ENCODE measurements at places on chromosomes 4 and X.

DNA sequence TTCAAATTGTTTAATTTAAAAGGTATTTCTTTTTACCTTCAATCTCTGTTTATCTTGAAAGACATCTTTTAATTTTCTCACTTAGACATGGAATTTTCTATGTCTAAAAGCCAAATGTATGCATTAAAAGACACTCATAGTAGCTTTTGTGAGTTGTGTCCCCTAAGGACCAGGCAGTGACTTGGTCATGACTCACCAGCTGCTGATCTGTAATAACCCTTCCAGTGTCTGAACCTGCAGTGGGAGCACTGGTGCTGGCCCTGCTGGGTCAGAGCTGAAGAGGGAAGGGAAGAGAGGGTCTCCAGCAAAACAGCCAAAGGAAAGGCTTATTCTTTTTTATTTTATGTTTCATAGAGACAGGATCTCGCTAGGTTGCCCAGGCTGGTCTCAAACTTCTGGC lies 31.1 kb upstream of the SH3D19 start:
- DNase-seq, result no peak

- DNase-seq, result no peak
These were observed 292.0 kb downstream of the DTHD1 start for GRCh38 chr4:36573441-36573840.

GRCh38 chr4:140994015-140994414 lies 139.3 kb downstream of the RNF150 start:
- no peak for DNase-seq

- no peak for DNase-seq
These were observed 502.1 kb upstream of the IGFBP7 start for GRCh38 chr4:57612279-57612678.

- no peak for DNase-seq
These were observed 114.5 kb downstream of the IRF2 start for GRCh38 chr4:184359888-184360287.

- DNase-seq, result no peak
These were observed 709.8 kb upstream of the HS3ST1 start for GRCh38 chr4:12138488-12138887.

- peak; percentile 19 for DNase-seq
These were observed 189.5 kb upstream of the ANKRD50 start for GRCh38 chr4:124902001-124902515.

DNA sequence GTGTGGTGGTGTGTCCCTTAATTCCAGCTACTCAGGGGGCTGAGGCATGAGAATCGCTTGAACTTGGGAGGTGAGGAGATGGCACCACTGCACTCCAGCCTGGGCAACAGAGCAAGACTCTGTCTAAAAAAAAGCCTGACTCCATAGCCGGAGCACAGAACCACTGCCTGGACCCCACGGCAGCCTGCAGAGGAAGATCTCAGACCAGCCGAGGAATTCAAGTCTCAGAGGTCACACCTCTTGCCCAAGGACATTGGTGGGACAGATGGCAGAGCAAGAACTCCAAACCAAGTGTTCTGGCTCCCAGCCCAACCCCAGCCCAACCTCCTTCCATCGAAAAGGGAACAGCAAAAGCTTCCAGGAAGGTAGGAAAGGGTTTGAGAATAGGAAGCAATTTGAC lies 70.8 kb downstream of the SMIM20 start:
- no peak for DNase-seq

DNA sequence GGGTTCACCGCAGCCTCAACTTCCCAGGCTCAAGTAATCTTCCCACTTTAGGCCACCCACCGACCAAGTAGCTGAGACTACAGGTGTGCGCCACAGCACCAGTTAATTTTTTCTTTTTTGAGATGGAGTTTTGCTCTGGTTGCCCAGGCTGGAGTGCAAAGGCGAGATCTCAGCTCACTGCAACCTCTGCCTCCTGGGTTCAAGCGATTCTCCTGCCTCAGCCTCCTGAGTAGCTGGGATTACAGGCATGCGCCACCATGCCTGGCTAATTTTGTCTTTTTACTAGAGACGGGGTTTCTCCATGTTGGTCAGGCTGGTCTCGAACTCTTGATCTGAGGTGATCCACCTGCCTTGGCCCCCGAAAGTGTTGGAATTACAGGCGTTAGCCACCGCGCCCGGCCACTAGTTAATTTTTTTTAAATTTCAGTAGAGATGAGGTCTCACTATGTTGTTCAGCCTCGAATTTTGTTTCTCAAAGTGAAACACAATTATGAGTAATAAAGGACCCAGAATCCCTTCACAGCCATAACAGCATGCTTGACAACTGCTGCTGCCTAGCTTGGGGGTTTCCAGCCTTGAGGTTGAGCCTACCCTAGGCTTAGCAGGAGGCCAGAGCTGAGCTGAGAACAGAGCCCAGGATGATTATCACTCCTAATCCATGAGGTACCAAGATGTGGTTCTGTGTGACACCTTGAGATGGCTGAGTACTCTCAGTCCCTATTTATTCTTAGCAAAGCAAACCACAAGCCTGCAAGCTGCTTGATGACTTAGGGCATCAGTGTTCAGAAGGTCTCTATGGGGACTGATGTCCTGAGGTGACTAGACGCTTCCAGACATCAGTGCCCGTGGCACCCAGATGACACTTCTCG lies 41.6 kb upstream of the NKRF start:
- no peak for DNase-seq

GRCh38 chr4:52096048-52096447 lies 44.9 kb downstream of the SPATA18 start:
- DNase-seq, result no peak

- DNase-seq, result no peak
These were observed 47.6 kb downstream of the MID1IP1 start for GRCh38 chrX:38848671-38849455.

GRCh38 chrX:72372735-72373134 lies 67.0 kb upstream of the CITED1 start:
- DNase-seq, result no peak

DNA sequence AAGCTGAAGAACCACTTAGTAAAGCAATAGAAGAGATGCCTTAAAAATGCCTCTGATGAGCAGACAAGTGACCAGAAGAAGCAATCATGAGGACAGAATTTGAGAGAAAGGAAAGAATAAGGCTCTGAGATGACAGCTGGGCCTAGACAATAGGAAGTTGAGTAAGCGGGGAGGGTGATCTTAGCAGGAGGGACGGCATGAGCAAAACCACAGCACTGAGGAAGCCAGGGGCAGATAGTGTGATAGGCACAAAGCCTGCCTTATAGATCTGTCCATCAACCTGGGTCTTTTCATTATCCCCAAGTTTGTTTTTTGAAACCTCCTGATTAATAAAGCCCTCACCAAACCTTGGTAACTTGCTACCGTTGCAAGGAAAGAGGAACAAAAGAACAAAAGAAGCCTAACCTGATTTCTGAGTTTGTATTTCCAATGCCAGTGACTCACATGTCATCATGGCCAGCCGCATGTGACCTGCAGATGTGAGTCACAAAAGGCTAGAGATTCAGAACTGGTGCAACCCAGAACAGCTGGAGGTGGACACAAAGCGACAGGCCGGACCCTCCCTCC lies 55.7 kb upstream of the PPARGC1A start:
- DNase-seq, result no peak

- no peak for DNase-seq
These were observed 111.8 kb upstream of the FRMPD4 start for GRCh38 chrX:12026481-12026880.

DNA sequence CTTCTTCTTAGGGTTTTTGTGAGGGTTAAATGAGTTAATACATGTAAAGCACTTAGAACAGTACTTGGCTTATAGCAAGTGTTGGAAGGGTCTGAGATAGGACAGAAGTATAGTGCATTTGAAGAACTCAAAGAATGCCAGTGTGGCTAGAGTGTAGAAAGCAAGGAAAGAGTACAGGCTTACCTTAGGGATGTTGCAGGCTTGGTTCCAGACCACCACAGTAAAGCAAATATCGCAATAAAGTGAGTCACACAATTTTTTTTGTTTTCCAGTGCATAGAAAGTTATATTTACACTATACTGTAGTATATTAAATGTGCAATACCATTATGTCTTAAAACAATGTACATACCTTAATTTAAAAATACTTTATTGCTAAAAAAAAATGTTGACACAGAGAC lies 41.3 kb downstream of the KIF4A start:
- no peak for DNase-seq

GRCh38 chr4:94359221-94359620 lies 16.6 kb upstream of the HPGDS start:
- no peak for DNase-seq

GRCh38 chr4:6674500-6675149 lies 19.1 kb upstream of the S100P start:
- DNase-seq, result peak; percentile 27

- no peak for DNase-seq
These were observed 356.5 kb downstream of the PDGFC start for GRCh38 chr4:156615066-156615531.

- DNase-seq, result no peak
These were observed 59.1 kb downstream of the TEX13C start for GRCh38 chrX:125378770-125379169.
